Stimulated activated CD8-positive, alpha-beta memory T cell treated with anti-CD3 and anti-CD28 coated beads, Interleukin-15, amount 100 ng/mL, for 24 hours (primary cell): ENCODE measurements at places on chromosomes 2 and 18.

DNA sequence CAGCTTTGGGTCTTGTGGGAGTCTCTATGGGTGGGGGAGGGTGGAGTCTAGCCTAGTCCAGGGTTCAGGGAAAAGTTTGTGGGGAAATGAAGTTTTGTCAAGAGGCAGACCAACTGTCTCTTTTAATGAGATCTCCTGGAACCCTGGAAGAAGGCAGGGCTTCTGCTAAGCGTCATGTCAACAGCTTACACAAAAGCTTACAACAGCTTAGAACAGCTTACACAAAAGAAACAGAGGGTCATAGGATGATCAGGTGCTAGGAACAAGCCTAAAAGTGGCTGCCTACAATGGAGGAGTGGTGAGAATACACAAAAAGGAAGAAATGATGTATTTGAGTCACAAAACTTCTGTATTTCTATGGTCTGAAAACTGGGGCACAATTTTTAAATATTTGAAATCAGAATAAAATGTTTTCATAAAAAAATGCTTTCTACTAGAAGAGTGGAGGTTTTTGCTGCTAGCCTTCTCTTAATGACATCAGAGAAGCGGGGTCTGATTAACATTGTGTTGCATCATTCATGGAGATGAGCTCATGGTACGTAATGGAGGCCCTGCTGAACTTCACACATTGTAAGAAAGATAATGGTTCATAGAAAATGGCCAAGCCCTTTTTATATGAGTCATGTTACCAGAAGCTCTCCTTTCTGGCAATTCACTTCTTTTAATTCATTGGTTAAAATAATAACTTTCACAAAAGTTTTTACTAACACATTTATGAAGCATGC lies 351.0 kb downstream of the PIK3C3 start:
- no peak for DNase-seq

- DNase-seq = no peak
Observed at GRCh38 chr2:20970068-20970467, 73.8 kb downstream of the APOB start.

DNA sequence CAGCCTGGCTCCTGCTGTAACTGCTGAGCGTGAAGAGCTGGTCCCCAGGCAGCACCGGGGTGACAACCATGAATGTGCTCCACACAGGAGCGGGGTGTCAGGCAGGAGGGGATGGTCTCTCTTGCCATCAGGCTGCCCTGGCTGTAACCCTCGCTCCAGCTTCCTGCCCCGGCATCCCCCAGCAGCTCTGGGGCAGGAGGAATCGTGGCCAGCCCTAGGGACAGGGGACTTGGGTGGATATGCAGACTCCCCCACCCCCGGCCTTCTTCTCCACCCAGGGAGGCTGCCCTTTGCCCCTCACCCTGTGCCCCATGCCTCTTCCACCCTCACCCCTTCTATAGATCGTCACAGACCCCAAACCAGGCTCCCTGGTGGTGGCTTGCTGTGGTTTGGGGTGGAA lies 69.4 kb upstream of the SMAD7 start:
- no peak for DNase-seq

DNA sequence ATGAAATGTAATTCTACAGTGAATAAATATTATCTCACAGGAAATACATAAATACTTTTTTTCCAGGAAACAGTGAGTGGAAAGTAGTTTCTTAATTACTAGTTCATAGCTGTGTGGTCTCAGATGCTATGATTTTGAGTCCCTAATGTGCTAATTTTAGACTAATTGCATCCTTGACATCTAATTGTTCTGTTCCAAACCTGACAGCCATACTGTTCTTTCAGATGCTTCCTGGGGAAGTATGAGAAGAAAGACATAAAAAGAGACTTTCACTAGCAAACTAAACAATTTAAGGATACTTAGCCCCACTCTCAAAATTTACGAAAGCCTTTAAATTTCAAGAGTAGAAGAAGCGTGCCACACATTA lies 350.9 kb upstream of the CDH20 start:
- DNase-seq = no peak

DNA sequence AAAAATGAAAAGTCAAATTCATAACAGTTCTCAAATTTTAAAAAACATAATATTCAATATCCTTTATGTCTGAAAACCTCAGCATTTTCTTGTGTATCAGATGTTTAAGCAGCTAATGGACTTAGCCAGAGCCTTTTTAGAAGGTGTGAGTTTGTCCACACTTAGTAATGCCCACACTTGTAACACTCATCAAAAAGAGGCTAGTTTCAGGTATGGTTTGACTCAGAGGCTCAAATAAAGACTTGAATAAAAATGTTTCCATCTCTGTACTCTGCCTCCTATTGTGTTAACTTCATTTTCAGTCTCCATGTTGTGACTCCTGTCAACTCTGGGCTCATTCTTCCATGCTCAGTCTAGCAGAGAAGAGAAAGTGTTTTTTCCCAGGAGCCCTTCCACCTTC lies 311.6 kb downstream of the IRS1 start:
- DNase-seq = no peak

GRCh38 chr2:31980674-31981356 lies 30.0 kb downstream of the MEMO1 start:
- no peak for DNase-seq

GRCh38 chr2:217289177-217289906 lies 429.5 kb upstream of the TNP1 start:
- no peak for DNase-seq

DNA sequence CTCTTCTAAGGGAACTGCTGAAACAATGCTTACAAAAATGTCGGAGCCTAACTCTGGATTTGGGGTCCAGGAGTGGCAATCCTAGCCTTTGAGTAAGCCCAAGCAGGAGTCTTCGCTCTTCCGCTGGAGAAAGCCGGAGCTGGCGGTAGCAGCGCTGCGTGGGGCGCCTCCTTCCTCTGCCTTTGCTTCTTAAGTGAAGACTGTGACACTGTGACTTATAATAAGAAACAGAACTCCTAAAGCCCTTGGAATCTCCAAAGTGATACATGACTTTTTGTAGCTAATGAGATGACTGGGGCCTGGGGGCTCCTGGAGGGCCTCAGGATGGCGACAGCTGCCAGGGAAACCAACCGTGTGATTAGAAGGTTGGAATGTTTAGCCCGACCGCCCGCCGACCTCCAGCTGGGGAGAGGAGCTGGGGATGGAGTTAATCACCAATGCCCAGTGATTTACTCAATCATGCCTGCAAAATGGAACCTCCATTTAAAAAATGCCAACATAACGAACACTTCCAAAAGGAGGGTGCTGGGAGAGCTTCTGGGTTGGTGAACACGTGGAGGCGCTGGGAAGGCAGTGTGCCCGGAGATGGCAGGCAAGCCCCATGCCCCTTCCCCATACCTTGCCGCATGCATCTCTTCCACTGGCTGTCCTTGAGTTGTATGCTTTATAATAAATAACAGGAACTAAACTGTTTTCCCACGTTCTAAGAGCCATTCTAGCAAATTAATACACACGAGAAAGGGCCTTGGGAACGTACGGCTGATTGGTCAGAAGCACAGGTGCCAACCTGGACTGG lies 29.0 kb upstream of the MAL start:
- DNase-seq = no peak

DNA sequence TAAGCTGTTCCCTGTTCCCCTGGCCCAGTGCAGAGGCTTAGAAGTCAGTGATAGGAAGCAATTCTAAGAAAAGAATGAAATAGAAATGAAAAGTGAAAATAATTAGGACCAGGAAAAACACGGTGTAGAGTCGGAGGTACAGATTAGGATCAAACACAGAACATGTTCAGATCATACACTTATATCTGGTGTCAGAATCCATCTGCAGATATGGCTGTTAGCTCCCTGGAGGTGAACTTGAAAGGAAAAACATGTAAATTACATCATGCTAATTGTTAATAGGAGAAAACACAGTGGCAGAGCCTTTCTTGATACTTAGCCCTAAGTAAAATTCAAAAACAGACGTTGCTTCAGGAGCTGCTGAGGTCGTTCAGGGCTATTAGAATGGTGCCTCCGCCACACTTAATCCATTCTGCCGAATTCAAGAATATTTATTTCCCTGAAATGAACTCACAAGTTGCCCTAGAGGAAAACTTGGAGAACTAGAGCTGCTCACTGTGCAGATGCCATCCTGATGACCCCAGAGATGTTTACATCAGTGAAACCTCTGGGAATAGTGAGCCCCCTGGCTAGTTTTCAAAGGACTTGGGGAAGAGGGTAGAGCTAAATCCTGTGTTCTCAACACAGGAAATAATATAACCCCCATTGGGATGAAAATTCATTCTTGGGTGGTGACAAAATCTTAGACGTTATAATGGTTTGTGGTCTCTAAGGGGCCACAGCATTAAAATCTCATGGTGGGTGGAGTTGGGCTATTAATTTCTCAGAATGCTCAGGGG lies 27.5 kb downstream of the LPIN1 start:
- DNase-seq = no peak

GRCh38 chr2:235160281-235160810 lies 208.5 kb downstream of the SH3BP4 start:
- no peak for DNase-seq

DNA sequence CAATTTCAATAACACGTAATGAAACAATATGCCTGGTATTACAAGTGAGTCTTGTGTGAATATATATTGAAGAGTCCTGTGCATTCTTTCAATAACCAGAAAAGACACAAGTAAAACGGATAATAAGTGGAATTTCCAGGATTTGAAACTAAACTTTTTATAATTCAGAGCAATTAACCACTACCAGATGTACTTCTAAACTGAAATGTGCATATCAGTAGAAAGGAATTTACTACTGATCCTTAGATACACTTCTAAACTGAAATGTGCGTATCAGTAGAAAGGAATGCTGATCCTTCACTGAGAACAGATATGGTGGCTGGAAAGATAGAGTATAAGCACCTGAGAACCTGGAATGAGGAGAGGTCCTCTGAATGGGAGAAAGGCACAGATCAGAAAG lies 470.9 kb upstream of the SPHKAP start:
- no peak for DNase-seq

DNA sequence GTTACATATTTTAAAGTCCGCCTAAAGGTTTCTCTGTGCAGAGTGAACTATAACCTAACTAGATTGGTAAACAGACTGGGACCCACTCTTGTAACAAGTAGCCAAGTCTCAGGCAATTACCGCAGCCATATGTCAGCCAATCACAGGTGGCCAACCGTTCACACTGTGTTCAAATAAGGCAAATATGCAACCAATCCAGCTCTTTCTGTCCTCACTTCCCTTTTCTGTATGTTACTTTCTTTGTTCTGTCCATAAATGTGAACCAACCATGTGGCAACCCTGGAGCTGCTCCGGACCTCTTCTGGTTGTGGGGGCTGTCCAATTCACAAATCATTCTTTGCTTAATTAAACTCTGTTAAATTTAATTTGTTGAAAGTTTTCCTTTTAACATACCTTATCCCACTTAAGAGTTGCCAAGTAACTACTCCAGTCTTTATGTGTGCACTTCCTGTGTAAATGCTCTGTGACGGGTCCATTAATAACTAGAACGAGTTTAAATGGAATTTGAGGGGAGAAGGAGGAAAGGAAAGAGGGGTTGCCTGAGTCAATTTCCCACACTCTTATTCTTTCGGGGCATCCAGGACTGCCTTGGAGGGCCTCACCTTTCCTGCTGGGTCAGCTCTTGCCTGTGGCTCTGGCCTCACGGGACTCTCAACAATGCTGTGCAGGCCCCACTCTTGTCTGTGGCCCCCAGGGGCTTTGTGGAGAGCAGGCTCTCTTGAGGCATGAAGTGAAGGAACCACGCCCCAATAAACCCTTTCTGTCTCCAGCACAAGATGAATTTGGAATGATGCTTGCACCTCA lies 6.6 kb upstream of the RPL37A start:
- DNase-seq = no peak
